GM06990 (cell line): ENCODE measurements at places on chromosomes 12 and 14.
A peak's percentile ranks its signal among the peaks of the same experiment; 100 is the strongest.

- DNase-seq = no peak
Observed at GRCh38 chr14:80621701-80622100, 319.8 kb downstream of the CEP128 start.

DNA sequence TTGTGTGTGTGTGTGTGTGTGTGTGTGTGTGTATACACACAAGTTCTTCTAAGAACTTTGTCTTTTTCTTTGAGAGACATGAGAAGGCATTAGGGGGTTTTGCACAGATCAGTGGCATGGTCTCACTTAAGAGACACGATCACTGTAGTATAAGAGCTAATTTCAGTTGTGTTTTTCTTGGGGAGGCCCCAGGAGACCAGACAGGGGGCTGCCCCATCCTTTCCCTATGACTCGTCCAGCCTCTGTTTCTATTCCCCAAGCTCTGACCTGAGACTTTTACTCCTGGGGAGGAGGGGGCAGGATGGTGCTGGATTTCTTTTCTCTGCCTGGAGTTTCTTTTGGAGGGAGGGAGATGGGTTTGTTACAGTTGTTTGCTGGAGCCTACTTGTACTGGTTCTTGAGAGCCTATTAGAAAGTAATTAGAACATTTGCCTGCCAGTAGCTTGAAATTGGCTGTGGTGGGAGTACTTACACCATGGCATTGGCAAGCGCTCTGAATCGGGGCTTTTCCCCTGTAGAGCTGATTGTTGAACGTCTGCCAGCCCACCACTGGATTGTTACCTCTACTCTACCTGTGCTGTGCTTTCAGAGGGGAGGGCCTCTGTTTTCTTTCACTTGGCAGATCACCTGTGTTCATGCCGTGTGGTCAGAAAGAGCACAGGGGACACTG, 109.5 kb downstream of the TSPAN9 start:
- DNase-seq = no peak

DNA sequence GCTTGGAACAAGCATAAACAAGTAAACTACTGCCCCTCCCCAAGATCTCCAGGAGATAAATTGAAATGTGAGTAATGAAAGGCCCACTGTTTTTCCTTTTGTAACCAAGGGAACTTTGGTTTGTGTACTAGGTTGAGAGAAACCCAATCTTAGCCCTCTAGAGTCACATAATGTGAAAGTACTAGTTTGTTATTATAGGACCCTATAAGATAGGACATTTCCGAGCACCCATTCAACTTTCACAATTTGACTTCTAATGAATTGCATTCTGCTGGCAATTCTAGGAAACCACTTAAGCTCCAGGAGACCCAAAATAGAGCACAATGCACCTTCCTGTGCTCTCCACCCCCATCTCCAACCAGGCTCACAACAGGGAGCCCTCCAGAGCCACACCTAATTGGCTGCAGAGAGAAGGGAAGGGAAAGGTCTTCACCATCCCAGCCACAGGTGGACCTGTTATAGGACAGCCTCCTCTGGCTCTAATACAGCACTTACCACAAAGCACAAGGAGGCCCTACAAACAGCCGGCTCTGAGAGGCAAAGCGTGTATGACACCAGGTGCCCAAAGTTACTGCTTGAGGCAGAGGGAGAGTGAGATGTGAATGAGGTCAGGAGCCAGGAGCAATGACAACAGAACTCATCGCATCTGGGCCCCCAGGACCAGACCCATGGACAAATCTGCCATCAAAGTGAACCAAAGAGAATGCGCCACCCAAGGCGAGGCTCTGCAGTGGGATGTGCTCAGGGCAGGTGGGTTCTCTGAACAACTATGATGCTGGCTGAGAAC, 163.3 kb upstream of the NTF3 start:
- DNase-seq = no peak

DNA sequence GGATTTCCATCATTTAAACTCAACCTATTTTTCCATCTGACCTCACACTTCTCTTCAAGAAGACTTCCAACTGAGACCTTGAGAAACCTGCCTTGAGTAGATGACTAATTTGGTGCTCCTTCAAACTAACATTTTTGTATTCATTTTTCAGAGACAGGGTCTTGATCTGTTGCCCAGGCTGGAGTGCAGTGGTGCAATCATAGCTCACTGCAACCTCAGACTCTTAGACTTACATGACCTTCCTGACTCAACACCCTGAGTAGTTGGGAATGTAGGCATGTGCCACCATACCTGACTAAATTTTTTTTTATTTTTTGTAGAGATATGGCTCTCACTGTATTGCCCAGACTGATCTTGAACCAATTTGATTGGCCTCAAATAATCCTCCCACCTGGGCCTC, 389.9 kb downstream of the PDZRN4 start:
- no peak for DNase-seq

- no peak for DNase-seq
Observed at GRCh38 chr14:77986773-77987172, 183.4 kb upstream of the NRXN3 start.

GRCh38 chr12:121184984-121185889, 24.7 kb upstream of the P2RX4 start:
- no peak for DNase-seq

DNA sequence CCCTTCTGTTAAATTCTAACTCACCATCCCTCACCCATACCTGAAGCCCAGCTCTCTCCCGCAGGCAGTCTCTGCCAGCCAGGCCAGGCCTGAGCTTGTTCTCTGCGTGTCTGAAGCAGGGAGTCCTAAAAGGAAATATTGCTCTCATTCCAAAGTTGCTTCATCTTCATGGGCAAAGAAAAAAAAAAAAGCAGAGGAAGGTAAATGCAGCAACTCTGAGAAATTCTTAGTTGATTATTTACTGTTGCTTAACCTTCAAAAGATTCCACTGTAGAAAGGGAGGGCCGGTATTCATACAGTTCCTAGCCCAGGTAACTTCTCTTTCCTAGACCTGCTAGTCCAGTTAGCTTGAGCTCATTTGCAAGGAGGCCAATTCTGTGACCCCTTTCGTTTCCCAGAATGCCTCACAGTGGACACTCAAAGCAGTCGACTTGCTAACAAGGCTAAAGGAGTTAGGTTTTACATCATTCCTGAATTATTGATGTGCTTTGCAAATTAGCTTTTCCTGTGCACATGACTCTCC, 193.5 kb upstream of the EEA1 start:
- no peak for DNase-seq

- DNase-seq = no peak
Observed at GRCh38 chr14:86708846-86709339, 1178.9 kb downstream of the FLRT2 start.

GRCh38 chr12:14187966-14188365, 177.5 kb upstream of the ATF7IP start:
- no peak for DNase-seq

GRCh38 chr12:44874981-44875416, 1.1 kb downstream of the NELL2 start:
- peak; percentile 1 for DNase-seq

GRCh38 chr12:123387508-123388176, 3.7 kb downstream of the KMT5A start:
- no peak for DNase-seq
